ENCODE measurements at places on chromosomes 3 and 15.

DNA sequence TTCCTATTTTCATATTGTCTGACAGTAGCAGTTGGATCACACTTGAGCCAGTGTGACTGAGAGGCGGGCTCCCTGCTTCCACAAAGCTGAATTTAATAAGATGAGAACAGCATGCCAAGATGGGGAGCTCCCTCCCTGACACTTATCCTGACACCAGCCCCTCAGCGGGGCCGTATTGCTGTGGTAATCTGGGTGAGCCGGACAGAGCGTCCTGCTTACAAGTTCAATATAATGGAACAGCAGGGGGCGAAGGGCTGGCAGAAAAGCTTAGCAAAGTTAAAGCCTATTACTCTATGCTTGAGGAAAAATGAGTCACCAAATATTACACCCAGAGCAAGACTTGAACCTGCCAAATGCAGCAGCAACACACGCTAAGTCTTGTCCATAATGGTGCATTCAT, 163.8 kb upstream of the CMC1 start:
- no peak overlapping the region for H3K4me3 ChIP-seq
- DNase-seq: no peak
- H3K27me3 ChIP-seq: no peaks in the 10 kb centered on the region
- H3K36me3 ChIP-seq: no peaks in the 10 kb centered on the region

- no peak overlapping the region for H3K4me3 ChIP-seq
- no peak for DNase-seq
- H3K4me1 ChIP-seq: peaks cover 43% of the 10 kb centered on the region
- no peaks in the 10 kb centered on the region for H3K27me3 ChIP-seq
These were observed 75.4 kb downstream of the UMPS start for GRCh38 chr3:124805671-124806070.

- H3K4me3 ChIP-seq: no peak overlapping the region
- H3K27ac ChIP-seq: no peak overlapping the region
- no peaks in the 10 kb centered on the region for H3K27me3 ChIP-seq
These were observed 100.6 kb downstream of the ZNF609 start for GRCh38 chr15:64560998-64561397.

GRCh38 chr3:14262212-14262611, 83.6 kb downstream of the LSM3 start:
- no peak overlapping the region for H3K27ac ChIP-seq
- DNase-seq: no peak
- H3K27me3 ChIP-seq: no peaks in the 10 kb centered on the region
- H3K4me1 ChIP-seq: no peaks in the 10 kb centered on the region
- H3K4me3 ChIP-seq: no peak overlapping the region
- H3K36me3 ChIP-seq: no peaks in the 10 kb centered on the region

- H3K4me1 ChIP-seq: peaks cover 16% of the 10 kb centered on the region
- DNase-seq: no peak
- H3K36me3 ChIP-seq: peaks cover 3% of the 10 kb centered on the region
- peak overlapping the region; percentile 74 for H3K4me3 ChIP-seq
These were observed 1.4 kb downstream of the PSMD6 start for GRCh38 chr3:64021922-64022321.

DNA sequence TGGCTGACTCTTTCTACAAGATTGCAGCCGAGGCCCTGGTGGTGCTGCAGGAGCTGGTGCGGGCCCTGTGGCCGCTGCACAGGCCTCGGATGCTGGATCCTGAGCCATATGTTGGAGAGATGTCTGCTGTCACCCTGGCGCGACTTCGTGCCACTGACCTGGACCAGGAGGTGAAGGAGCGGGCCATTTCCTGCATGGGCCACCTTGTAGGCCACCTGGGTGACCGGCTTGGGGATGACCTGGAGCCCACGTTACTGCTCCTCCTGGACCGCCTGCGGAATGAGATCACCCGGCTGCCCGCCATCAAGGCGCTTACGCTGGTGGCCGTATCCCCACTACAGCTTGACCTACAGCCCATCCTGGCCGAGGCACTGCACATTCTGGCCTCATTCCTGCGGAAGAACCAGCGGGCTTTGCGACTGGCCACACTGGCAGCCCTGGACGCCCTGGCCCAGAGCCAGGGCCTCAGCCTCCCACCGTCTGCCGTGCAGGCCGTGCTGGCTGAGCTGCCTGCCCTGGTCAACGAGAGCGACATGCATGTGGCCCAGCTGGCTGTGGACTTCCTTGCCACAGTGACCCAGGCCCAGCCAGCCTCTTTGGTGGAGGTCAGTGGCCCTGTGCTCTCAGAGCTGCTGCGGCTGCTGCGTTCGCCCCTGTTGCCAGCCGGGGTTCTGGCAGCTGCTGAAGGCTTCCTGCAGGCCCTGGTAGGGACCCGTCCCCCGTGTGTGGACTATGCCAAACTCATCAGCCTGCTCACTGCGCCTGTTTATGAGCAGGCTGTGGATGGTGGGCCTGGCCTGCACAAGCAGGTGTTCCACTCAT, 20.3 kb downstream of the CAND2 start:
- no peak overlapping the region for H3K4me3 ChIP-seq
- H3K4me1 ChIP-seq: no peaks in the 10 kb centered on the region
- H3K27ac ChIP-seq: no peak overlapping the region
- DNase-seq: no peak
- peaks cover 41% of the 10 kb centered on the region for H3K36me3 ChIP-seq
- H3K27me3 ChIP-seq: no peaks in the 10 kb centered on the region

GRCh38 chr3:64650715-64651114, 37.1 kb downstream of the ADAMTS9 start:
- no peak for DNase-seq
- H3K27ac ChIP-seq: peak overlapping the region; percentile 31
- no peaks in the 10 kb centered on the region for H3K4me1 ChIP-seq
- H3K27me3 ChIP-seq: no peaks in the 10 kb centered on the region
- no peaks in the 10 kb centered on the region for H3K36me3 ChIP-seq
- no peak overlapping the region for H3K4me3 ChIP-seq

- no peak for DNase-seq
- H3K4me1 ChIP-seq: peaks cover 30% of the 10 kb centered on the region
- H3K27me3 ChIP-seq: no peaks in the 10 kb centered on the region
- no peak overlapping the region for H3K4me3 ChIP-seq
- H3K27ac ChIP-seq: no peak overlapping the region
These were observed 408.2 kb downstream of the LPP start for GRCh38 chr3:188562144-188562543.

All from esophagus squamous epithelium (tissue), 5 donors.